NCI-H1694 (cell line): ENCODE measurements at places on chromosomes 1 and 21.

- no peak for DNase-seq
Observed at GRCh38 chr21:21085206-21085605, 87.0 kb downstream of the NCAM2 start.

- DNase-seq = no peak
Observed at GRCh38 chr1:63892632-63893395, 119.0 kb downstream of the ROR1 start.

DNA sequence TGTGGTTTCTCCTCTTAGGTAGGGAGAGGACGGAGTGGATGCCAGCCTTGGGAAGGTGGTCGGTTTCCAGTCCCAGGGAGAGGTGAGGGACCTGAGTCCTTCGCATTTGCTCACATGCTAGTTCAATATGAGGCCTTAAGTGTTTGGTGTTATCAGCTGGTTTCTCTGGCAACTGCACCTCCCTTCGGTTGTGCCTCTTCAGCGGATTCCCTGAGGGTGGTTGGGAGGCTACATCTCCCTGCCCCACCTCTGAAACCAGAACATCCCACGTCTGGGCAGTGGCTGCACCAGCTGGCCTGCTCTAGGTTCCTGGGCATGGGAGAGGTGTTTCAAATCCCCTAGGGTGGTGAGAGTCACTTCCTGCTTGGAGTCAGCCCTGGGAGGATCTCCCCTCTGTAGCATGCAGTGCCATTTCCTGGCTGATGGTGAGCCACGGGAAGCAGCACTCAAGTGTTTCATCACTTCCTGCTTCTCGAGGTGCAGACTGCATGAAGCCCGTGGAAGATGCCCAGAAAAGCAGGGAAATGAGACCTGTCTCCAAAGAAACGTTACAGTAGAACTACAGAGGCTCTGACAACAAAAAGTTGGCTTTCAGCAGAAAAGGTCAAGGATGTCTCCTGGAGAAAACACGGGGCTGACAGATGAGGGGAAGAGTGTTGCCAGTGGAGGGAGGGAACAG, 4.5 kb downstream of the TMEM125 start:
- DNase-seq = no peak

- peak; percentile 54 for DNase-seq
Observed at GRCh38 chr21:34367320-34367935, 3.6 kb downstream of the KCNE2 start.

DNA sequence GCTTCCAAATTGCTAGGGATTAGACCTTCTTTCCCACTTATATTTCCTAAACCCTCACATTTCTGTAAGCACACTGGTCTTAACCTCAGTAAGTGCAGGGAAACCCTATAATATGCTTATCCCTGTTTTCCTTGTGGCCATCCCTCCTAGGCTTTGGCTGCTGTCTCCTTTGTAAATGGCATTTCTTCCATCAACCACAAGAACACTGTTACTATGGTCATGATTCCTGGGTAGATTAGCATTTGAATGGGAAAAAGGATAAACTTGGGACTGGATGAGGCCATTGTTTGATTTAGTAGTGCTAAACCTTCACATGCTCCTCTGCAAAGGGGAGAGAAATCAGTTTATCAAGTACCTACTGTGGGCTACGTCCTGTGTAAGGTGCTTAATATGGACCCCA, 16.2 kb upstream of the AGO3 start:
- DNase-seq = no peak
